Parietal lobe (tissue), 2 donors: ENCODE measurements at places on chromosomes 2 and 18. TPM values are rescaled to one million over a fixed set of nuclear protein-coding genes. Genes with fewer than 3 reads are reported as not detected.

AMER3 gene
- total RNA-seq: 45.4 TPM

ELOA2 gene
- total RNA-seq: not detected

STEAP3 gene
- total RNA-seq: not detected

NPAS2 gene
- 10.6 TPM for total RNA-seq

SERPINB4 gene
- total RNA-seq: not detected

COLEC11 gene
- 0.31 TPM for total RNA-seq

CCDC85A gene
- 34.4 TPM for total RNA-seq

NLRC4 gene
- total RNA-seq: 0.31 TPM

NGEF gene
- 33.5 TPM for total RNA-seq

SH3BP4 gene
- total RNA-seq: 14.4 TPM
